Activated effector memory CD4-positive, alpha-beta T cell treated with Interleukin-2 at 50 U/mL for 16 hours (primary cell): ENCODE measurements at places on chromosomes 6 and 20.

DNA sequence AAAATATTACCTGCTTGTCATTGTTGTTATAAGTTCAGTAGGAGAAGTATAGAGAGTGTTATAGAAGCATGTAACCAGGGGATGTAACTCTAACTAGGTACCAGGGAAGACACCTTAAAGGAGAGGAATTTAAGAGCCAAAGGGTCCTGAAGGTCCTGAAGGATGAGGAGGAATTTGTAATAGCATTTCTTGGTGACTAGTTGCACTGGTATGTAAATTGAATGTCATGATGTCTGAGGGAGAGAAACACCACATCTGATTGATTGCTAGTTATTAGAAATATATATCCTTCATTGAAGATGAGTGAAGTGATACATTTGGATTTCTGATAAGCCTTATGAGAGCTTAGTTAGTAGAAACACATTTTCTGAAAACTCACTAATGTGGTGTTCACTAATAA is 643.8 kb downstream of the RFPL4B start:
- no peak for DNase-seq

- no peak for DNase-seq
Observed at GRCh38 chr20:32681175-32682084, 7.7 kb upstream of the C20orf203 start.

DNA sequence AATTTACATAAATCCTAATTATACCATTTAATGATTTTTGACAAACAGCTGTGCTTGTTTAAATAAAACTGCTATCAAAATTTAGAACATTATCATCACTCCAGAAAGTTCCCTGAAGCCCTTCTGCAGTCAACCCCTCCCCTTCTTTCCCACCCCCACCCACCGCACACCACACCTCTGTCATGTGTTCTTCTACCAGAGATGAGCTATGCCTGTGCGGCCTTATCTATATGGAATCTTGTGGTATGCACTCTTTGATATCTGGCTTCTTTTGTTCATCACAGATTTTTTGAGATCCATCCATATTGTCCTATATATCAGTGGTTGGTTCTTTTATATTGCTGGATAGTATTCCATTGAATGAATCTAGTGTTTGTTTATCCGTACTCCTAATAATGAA is 7.2 kb downstream of the MYLIP start:
- no peak for DNase-seq

- DNase-seq = no peak
Observed at GRCh38 chr6:149318581-149319286, 1.2 kb downstream of the TAB2 start.
